Amniotic stem cell (primary cell): ENCODE measurements at places on chromosomes 16 and 17.

GRCh38 chr17:48335858-48336500, 94.0 kb downstream of the SKAP1 start:
- DNase-seq = peak; percentile 12

- no peak for DNase-seq
Measured at GRCh38 chr17:65292430-65292829, 155.3 kb downstream of the RGS9 start.

DNA sequence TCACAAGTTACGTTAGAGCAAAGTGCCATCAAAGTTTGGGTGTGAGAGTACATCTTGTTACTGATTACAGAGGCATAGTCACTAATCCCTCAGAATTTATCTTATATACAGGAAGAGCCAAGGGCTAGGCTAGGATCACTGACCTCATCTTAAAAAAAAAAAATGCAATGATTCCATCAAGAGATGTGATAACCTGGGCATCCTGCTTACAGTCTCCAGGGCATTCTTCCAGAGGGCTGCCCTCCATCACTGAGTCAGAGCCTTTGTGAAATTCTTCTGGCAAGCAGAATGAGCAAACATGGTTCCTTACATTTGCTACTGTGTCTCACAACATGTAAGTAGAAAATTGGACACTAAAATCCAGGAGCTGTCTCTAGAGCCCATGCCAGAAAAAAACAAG, 410.6 kb downstream of the ZFHX3 start:
- DNase-seq = peak; percentile 15

- DNase-seq = no peak
Measured at GRCh38 chr17:7644775-7645174, 6.0 kb upstream of the ATP1B2 start.

- no peak for DNase-seq
Measured at GRCh38 chr17:68937890-68938514, 17.2 kb downstream of the ABCA8 start.

DNA sequence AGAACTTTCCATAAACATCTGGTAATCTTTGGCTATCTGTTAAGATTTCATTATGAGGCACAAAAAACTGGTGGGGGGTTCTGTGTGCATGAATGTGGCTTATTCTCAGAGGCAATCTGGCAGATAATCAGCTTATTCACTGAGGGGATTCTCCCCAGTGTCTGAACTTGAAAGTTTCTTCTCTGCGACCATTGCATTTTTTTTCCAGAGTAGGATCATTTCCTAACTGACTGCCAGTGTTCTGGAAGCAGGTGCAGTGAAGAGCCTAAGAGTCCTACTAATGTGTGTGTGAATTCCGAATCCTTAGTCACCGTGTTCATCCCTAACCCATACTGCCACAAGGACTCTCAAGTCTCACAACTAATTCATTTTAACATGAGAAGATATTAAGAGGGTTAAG, 64.9 kb upstream of the LRRC37A3 start:
- no peak for DNase-seq

GRCh38 chr17:69455040-69455439, 40.5 kb downstream of the MAP2K6 start:
- no peak for DNase-seq

DNA sequence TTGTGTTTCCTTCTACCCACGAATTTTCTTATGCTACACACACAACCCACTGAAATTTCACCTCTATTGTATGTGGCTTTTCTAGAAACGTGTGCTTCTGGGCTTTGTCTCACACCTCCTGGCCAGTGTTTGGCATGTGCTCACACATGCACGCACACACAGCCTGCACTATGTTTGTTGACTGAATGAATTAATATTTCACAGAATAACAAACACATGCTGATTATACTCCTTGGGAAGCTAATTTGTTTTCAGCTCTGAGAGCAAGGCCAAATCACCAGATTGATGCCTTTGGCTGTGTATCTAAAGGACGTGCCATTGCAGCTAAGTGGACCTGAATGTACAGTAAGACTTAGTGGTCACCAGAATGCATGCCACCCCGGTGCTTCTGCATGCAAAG, 210.7 kb downstream of the WWOX start:
- DNase-seq = no peak

GRCh38 chr16:50490828-50491227, 57.4 kb upstream of the NKD1 start:
- no peak for DNase-seq

- no peak for DNase-seq
Measured at GRCh38 chr16:74842413-74842812, 67.8 kb upstream of the FA2H start.

- no peak for DNase-seq
Measured at GRCh38 chr17:40342504-40343218, 21.9 kb downstream of the GJD3 start.

- no peak for DNase-seq
Measured at GRCh38 chr17:15918661-15919259, 26.2 kb upstream of the ADORA2B start.

DNA sequence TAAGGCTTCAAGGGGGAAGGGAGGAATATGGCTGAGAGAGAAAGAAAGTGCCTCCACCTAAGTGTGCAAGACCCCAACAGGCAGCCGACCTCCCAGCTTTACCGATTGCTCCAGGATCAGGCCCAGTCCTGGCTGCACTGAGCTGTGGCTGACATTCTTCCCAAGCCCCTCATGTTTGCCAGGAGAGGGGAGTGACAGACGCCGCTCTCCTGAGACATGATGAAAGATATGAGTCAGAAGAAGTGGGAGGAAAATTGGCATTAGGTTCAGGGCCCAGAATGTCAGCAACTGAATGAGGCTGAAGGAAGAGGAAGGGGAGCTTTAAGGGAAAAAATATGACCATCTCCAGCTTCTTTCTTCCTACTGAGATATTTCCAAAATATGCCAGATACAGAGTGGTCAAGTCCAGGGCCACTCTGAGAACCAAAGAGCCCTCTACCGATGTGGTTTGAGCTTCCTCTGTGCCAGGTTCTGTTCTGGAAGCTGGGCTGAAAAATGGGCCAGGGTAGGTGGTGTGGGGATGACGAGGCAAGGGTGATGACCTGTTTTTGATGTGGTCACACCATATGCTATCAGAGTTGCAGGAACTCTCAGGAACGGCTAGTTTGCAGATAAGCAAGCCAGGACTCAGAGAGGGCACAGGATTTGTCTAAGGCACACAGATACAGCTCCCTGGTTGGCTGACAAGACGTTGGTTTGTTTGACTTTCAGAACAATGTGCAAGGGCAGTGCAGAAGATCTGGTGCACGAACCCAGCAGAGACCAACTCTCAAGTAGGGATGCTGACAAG, 176.7 kb downstream of the SOX9 start:
- DNase-seq = no peak

- DNase-seq = no peak
Measured at GRCh38 chr17:7864995-7865650, 7.3 kb downstream of the CYB5D1 start.

- DNase-seq = peak; percentile 70
Measured at GRCh38 chr16:64864232-64864809, 257.5 kb downstream of the CDH11 start.

DNA sequence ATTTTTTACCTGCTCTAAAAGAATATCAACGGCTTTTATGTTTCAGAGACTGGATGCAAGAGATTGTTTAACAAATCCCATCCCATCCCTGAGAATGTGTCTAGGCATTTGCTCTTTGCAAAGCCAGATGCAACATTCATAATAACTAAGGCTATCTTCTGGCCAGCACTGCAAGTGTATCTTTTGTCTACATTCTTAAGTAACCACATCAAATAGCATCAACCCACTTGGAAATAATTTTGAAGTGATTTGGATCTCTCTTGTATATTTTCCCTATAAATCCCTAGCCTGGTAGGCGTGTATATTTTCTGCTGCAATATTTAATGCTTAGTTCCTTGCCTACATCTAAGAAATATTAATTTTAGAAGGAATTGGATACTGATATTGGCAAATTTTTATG, 64.3 kb downstream of the PIGL start:
- DNase-seq = peak; percentile 23

DNA sequence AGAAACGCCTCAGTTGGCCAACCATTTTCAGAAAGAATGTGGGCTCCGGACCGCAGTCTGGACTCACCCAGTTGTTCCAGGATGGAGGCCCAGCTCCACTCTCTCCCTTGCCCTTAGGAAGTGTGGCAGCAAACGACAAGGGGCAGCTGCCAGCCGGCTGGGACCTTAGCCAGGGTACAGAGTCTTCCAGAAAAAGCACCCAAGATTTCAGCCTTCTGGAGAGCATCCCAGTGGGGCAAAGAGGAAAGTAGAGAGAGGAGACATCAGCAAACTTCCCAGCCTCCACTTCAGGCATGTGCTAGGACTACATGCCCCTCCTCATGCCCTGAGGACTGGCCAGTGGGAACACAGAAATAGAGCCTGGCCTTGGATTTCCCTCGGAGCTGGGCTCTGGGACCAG, 56.8 kb upstream of the SCNN1B start:
- no peak for DNase-seq

GRCh38 chr16:69131167-69131838, 1.1 kb downstream of the CHTF8 start:
- DNase-seq = no peak
